ENCODE measurements at places on chromosomes 1 and 21. TPM values are rescaled to one million over a fixed set of nuclear protein-coding genes. Genes with fewer than 3 reads are reported as not detected.
A peak's percentile ranks its signal among the peaks of the same experiment; 100 is the strongest.

- DNase-seq = no peak
Observed at GRCh38 chr1:181190364-181191035, 102.0 kb downstream of the IER5 start.

GRCh38 chr1:151405187-151405951, 6.0 kb downstream of the PSMB4 start:
- DNase-seq = no peak

GRCh38 chr1:244653439-244654107, 647 bp downstream of the DESI2 start:
- no peak for DNase-seq

DNA sequence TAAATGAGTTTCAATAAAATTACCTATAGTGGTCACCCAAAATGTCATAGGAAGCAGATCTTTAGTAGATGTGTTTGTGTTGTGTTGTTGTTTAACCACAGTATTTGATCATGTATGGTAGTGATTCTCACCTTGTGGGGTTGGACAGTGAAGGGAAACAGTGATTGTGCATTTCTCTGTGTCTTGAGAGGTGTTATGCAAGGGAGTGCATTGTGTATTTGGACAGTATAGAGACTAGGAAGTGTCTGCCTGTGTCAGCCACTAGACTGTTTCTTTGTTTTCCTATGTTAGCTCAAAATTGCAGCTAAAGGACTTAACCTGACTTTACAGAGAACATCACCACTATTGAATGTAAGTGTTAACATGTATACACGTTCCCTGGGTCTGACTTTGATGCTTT, 6.0 kb downstream of the RGS2 start:
- DNase-seq = no peak

- no peak for DNase-seq
Observed at GRCh38 chr1:208879022-208879421, 634.8 kb upstream of the PLXNA2 start.

- DNase-seq = no peak
Observed at GRCh38 chr1:186775036-186775435, 53.7 kb upstream of the PLA2G4A start.

TCHHL1 gene
- total RNA-seq = not detected

- no peak for DNase-seq
Observed at GRCh38 chr1:220438741-220439140, 89.2 kb upstream of the MARK1 start.

GRCh38 chr1:35807614-35808449, at the start of gene AGO4:
Gene AGO4 (plus strand): TSS chr1:35808016. CDS start chr1:35808417, 401 bp downstream.
- DNase-seq = peak; percentile 55

TATDN3 gene
- 15.5 TPM for total RNA-seq

GRCh38 chr1:160103658-160104408, 5.4 kb upstream of the IGSF8 start:
- DNase-seq = no peak

DNA sequence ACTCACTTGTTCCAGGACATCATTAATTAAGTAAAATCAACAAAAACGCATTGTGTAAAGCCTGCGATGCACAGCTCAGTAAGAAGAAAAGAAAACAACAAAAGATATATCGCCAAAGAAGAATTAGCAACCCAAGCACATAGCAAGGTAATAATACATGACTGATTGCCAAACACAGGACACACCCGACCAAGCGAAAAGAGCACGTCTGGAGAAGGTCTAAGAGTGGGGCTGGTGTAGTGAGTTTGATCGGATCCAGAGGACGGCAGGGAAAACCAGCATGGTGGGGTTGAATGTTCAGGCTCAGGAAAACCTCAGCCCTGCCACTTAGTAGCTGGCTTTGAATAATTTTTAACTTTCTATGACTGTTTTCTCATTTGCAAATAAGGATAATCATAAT, 69.8 kb downstream of the JAK1 start:
- no peak for DNase-seq

DNA sequence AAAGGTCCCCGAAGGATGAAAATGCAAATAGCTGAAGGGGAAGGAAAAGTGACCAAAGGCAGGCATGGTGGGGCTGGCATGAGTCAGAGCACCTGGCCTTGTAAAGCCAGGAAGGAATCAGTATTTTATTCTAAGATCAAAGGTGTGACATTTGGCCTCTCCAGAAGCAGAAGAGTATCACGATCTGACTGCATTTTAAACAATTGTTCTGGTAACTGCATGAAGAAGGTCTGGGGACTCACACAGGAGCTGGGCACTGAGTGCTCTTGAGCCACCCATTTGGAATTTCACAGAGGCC, 23.2 kb downstream of the MAB21L3 start:
- DNase-seq = no peak

DNA sequence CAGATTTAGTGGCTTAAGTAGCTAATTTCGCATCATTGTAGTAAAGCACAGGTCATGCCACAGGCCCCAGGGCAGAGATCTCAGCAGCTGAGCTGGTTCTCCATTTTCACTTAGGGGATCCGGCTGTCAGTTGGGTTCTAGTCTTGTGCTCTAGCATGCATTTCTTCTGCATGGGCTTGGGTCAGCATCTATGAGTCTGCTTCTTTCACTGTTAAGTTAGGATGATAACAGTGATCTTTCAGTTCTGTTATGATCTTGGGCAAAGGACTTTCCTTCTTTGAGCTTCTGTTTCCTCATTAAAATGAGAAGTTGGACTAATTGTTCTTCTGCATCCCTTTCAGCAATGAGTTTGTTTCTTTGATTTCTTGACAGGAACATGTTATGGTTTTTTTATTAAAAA, 123.6 kb upstream of the DNAH14 start:
- DNase-seq = no peak

DNA sequence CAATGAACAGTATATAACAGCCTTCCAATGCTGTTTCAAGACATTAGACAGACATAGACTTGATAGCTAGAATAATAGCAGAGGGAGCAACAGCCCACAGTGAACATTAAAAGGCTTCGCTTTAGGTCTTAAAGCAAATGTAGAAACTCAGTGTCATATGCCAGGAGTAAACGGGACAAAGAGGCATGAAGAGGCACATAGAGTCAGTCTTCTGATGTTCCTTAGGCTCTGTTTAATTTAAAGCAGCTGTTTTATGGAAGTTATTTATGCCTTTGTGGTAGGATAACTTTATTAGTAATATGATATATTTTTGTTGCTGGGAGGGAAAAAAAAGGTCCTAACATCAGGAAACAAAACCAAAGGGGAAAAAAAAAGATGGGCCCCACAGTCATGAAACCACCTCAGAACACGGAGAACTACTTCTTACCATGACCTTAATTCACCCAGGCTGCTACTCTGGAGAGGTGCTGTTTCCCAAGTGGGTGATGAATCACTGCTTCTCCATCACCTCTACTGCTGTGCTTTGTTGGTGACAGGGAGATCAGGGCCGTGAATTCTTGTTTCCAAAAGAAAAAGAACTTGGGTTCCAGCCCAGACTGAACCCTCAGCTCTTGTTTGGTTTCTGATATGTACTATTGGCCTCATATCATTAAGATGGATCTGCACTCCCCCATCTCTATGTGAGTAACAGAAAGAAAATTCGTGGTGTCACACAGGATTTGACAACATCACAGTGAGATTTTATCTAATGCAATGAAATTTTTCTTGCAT, 616.9 kb downstream of the KIF26B start:
- DNase-seq = no peak

GRCh38 chr1:177922209-177922608, 47.6 kb downstream of the SEC16B start:
- no peak for DNase-seq

DNA sequence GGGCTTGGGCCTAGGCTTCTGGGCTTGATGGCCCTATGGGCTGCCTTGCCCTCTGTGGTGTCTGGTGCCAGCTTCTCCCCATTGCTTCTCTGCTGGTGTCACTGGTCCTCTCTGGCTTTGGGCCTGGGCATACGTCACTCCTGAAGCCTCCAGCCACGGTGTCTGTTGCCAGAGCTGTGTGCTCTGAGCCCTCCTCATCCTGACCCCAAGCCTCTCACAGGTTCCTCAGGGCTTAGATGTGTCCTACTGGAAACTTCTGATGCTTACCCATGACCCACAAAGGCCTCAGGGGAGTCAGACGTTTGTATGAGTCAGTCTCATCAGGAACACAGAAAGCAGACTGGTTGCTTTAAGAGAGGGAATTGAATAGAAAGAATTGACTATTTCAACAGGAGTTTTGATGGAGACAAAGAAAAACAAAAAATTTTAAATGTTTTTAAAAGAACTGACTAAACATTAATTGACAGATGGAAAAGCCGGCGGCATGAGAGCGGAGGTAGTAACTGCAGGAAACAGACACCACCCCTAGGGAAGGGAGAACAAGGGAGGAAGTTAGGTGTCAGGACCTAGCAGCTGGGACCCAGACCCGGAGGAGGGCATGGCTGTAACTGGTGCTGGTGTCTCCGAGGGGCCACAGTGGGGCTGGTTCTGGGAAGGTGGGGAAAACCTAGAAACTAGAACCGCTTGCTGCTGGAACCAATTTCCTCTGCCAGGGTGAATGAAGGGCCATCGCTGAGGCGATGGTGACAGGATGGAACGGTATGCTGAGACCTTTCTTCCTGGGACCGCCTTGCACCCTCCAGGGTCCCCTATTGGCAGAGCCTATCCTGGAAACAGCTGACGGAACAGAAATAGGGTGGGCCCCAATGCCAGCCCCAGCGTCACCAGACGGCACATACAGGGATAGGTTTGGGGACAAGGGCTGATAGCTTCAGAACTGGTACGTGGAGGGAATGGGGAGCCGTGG, 40.0 kb upstream of the CITED4 start:
- peak; percentile 71 for DNase-seq

GRCh38 chr1:108054396-108054795, 89.4 kb upstream of the VAV3 start:
- no peak for DNase-seq

GRCh38 chr1:156920233-156921052, at the start of gene LRRC71:
Gene LRRC71 (plus strand): TSS chr1:156920632. CDS start chr1:156920804, 172 bp downstream.
- peak; percentile 46 for DNase-seq

DNA sequence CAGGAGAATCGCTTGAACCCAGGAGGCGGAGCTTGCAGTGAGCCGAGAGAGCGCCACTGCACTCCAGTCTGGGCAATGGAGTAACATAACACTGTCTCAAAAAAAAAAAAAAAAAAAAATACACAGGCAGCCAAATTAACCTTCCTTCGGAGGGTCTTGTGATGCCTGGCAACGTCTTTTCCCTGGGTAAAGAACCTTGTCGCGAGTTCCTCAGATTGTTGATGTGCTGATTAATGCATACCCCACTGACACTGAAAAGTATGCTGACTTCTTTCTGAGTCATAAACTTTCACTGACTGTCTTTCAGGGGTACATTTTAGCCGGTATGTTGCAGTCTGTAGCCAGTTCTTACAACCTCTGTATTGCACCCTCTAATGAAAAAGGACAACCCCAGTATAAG, 95.1 kb upstream of the SOD1 start:
- no peak for DNase-seq

MACO1 gene
- 17.7 TPM for total RNA-seq

DNA sequence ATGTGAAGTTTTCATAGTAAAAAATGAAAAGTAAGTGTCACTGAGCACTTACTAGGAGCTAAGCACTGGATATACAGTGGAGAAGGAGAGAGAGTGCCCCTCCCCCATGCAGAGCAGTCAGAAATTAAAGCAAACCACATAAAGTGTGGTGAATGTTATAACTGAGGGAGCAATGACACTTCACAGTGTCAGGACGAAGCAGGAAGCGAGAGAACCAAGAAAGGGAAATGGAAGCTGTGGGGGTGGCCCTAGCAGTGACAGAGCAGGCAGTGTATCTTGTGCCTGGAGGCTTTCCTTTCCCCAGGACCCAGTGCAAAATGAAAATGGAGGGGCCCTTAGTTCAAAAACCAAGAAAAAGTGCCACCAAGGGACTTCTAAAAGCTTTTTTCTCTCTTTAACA, 21.5 kb upstream of the RCAN3 start:
- DNase-seq = no peak

ANKRD35 gene
- total RNA-seq = 6.4 TPM

RPE65 gene
- total RNA-seq = 0.15 TPM

DNA sequence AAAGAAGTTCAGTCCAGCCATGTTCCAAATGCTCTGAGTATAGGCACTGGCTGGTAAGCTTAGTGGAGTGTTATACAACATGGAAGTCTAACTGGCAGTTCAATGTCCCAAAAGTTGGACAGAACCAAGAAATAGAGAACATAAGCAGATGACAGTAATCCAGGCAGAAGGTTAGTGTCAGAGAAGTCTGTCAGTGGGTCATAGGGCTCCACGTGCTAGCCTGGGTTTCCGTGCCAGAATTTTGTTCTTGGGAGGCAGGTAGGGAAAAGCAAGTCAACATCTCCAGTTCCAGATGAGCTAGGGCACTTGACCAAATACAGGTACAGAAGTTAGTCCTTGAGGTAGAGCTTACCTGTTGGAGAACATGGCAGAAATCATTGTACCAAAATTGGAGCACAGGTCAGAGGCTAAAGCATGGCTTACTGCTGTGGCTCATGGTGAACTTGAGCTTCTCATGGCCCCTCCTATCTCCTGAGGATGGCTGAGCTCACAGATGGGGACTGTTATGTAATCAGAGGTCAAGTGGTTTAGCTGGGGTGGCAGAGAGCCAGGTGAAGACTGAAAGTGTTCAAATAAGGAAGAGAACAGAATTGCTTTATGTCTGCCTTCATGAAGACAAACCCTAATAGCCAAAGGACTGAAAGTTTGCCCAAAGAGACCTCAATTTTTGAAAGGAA, 170.8 kb downstream of the NFIA start:
- peak; percentile 58 for DNase-seq

GRCh38 chr1:27634177-27634984, 604 bp downstream of the FGR start:
- DNase-seq = no peak

Data from breast epithelium (tissue), 4 donors.